ENCODE measurements at places on chromosomes 1 and 21. TPM values are rescaled to one million over a fixed set of nuclear protein-coding genes. Genes with fewer than 3 reads are reported as not detected.

CNIH3 gene
- 0.34 TPM for total RNA-seq

REG4 gene
- not detected for total RNA-seq

DNA sequence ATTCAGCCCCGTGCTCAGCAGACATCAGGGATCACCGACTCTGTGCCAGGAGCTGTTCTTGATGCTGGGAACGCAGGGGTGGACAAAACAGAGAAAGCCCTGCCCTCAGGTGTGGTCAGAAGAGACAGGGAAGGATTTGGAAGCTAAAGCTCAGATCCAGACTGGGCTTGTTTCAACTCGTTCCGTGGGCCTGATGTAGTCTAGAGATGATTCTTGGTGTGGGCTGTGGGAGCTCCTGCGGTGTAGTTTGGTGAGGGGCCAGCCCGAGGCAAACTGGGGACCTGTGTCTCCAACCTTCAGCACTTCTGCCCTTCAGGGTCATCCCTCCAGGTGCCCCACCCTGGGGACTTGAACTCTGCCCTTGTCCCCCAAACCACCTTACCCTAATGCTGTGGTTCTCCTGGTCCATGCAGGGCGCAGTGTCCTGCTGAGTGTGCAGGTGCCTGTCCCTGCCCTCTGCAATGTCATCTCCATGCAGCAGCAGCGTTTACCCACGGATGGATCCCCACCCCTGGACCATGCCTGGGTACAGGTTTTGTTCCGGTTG is 17.3 kb upstream of the ABCG1 start:
- peaks cover 51% of the 10 kb centered on the region for H3K27me3 ChIP-seq
- H3K36me3 ChIP-seq: no peaks in the 10 kb centered on the region
- no peak overlapping the region for H3K27ac ChIP-seq
- no peak for DNase-seq

DNA sequence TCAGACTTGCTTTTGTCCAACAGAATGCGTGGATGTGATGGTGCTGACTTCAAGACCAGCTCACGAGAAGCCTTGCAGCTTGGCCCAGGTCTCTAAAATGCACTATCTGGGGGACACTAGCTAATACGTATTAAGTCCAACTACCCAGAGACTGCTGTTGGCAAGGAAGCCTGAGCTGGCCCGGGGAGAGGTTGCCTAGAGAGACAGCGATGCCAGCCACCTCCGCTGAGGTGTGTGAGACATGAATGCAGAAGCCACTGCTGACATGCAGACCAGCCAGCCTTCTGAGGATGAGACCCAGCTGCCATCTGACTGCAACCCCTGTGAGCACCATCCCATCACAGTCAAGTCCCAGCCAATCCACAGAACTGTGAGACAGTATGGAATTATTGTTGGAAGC is 32.5 kb downstream of the THAP3 start:
- H3K4me1 ChIP-seq: no peaks in the 10 kb centered on the region
- H3K27ac ChIP-seq: no peak overlapping the region
- peaks cover 53% of the 10 kb centered on the region for H3K36me3 ChIP-seq
- DNase-seq: no peak
- H3K27me3 ChIP-seq: no peaks in the 10 kb centered on the region
- no peak overlapping the region for H3K4me3 ChIP-seq

All from esophagus squamous epithelium (tissue), 5 donors.